ENCODE measurements at places on chromosomes 5 and 9.

- no peak for DNase-seq
Observed at GRCh38 chr5:113182658-113183344, 206.2 kb downstream of the DCP2 start.

DNA sequence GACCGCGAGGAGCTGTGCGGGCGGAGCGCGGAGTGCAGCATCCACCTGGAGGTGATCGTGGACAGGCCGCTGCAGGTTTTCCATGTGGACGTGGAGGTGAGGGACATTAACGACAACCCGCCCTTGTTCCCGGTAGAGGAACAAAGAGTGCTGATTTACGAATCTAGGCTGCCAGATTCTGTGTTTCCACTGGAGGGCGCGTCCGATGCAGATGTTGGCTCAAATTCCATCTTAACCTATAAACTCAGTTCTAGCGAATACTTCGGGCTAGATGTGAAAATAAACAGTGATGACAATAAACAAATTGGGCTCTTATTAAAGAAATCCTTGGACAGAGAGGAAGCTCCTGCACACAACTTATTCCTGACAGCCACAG, 590 bp downstream of the PCDHA6 start:
- DNase-seq, result no peak

DNA sequence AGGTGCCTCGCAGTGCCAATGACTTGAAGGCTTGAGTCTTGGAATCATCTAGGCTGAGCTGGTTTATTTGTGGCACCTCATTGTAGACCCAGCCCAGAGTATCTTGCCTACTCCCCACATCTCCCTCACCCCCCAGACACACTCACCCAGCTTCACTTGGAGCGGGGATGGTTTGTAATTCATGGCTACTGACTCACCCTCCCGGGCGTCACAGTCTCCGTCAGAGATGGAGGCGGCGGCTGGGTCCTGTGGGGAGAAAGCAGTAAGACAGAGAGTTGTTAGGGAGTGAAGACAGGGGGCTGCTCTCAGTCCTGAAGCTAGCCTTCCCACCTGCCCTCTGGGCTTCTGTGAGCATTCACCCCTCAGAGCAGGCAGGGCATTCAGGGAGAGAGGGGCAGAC, 29.0 kb upstream of the MYORG start:
- DNase-seq, result peak; percentile 86

DNA sequence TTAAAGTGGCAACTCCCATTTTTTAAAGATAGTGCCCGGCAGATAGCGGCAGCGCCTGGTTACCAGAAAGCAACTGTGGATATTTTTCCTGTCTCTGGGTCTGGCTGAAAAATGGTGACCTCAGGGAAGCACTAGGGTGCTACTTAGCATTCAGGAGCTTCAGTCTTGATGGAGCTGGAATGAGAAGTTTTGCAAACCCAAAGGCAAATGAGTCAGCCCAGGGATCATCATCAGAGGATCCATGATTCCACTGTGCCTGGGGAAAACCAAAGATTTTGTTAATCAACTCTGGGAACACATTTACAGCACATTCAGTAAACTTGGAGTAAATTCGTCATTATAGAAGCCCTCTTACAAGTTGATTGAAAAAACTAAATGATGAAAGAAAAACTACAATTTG, 26.7 kb downstream of the F2R start:
- DNase-seq, result peak; percentile 70

DNA sequence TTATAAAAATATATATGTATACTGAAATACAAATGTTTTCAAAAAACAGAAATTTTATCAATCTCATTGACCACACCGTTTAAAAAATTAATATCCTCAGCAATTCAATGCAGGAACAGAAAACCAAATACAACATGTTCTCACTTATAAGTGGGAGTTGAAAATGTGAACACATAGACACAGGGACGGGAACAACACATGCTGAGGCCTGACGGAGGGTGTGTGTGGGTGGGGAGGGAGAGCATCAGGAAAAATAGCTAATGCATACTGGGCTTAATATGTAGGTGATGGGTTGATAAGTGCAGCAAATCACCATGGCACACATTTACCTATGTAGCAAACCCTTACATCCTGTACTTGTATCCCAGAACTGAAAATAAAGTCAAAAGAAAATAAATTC, 409.5 kb downstream of the MLLT3 start:
- DNase-seq, result no peak

DNA sequence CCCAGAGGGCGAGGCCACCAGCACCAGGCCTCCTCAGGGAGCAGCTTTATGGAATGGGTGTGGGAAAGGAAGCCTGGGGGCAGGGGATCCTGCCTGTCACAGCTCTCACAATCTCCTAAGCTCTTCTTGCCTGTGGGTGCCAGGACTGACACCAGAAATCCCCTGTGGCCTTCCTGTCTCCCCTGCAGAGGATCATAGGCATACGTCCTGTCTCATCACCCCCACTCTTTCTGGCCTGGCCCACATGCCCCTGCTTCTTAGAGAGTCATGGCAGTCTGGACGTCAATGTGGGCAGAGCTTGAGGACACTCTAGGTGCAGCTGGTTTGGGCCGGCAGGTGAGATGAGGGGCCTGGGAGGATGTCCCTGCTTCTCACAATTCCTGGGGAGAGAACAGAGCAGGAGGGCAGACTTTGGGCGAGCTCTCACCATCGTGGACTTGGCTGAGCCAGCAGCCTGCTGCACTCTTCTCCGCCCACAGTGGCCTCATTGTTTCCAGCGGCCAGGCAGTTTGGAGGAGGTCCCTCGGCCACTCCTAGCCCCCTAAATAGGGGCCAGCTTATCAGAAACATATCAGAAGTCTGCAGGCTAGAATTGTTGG, 67.3 kb upstream of the ZFR start:
- DNase-seq, result no peak

GRCh38 chr5:37667846-37668245, 172.0 kb downstream of the GDNF start:
- no peak for DNase-seq

GRCh38 chr5:78287833-78288232, 6.7 kb downstream of the AP3B1 start:
- DNase-seq, result peak; percentile 94

DNA sequence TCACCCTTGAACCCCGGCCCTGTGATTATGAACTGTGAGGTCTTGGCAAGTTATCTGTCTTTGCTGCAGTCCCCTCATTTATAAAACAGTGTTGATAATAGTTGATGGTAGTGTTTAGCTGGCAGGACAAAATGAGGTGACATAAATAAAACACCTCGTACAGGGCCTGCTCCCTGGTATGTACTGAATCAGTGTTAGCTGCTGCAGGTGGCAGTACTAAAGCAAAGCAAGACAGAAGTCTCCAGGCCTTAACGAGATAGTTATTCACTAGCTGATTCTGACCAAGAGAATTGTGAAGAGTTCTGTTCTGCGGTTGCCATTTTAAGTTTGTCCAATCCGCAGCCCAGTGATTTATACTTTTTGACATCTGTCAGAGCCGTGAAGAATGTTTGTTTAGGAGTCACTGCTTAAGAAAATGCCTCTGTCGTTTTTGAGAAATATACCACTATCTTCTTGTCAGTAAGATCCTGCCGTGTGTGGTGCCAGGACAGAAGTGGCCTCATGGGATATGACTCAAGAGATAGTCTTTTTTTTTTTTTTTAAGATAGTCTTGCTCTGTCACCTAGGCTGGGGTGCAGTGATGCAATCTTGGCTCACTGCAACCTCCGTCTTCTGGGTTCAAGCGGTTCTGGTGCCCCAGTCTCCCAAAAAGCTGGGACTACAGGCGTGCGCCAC, 75.9 kb downstream of the KDM4C start:
- peak; percentile 12 for DNase-seq

- peak; percentile 16 for DNase-seq
Observed at GRCh38 chr9:35520364-35520710, 30.4 kb downstream of the RUSC2 start.

- DNase-seq, result peak; percentile 11
Observed at GRCh38 chr5:73856997-73857396, 231.0 kb downstream of the ARHGEF28 start.

- DNase-seq, result no peak
Observed at GRCh38 chr9:133737071-133737773, 930 bp downstream of the SARDH start.

- no peak for DNase-seq
Observed at GRCh38 chr5:143931986-143932385, 120.0 kb downstream of the HMHB1 start.

DNA sequence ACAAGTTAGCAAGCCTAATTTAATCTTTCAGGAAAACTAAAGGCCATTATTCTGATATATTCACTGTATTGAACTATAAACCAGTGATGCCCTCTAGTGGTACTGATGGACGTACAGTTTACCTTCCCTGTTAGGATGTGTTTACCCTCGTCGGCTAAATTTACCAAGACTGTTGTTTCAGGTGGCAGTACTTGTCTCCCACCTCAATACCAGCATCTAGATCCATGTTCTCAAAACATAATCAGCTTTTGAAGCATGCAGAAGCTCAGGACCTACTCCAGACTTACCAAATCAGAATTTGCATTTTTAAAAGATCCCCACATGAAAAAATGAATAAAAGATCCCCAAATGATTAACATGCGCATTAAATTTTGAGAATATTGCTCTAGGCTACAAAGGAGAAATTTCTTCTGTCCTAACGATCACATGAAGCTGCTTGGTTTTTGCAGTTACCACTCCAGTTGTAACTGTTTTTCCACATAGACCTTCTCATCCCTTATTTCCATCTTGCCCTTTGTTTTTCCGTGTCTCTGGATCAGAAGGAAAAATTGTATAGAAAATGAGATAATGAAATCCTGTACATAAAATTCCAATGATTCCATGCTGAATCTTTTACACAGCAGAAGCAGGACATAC, 3.2 kb upstream of the BAAT start:
- DNase-seq, result peak; percentile 75
